A549 (cell line): ENCODE measurements at places on chromosomes 13 and 19.

GRCh38 chr13:51643882-51644281 lies 59.6 kb downstream of the WDFY2 start:
- DNase-seq, result peak; percentile 11

- DNase-seq, result no peak
Observed at GRCh38 chr19:48716562-48717291, 2.8 kb downstream of the MAMSTR start.

- DNase-seq, result no peak
Observed at GRCh38 chr19:27901078-27901477, 1311.9 kb downstream of the UQCRFS1 start.

- DNase-seq, result no peak
Observed at GRCh38 chr13:83666141-83666540, 216.1 kb downstream of the SLITRK1 start.

- no peak for DNase-seq
Observed at GRCh38 chr13:20666948-20667347, 36.6 kb upstream of the IL17D start.

DNA sequence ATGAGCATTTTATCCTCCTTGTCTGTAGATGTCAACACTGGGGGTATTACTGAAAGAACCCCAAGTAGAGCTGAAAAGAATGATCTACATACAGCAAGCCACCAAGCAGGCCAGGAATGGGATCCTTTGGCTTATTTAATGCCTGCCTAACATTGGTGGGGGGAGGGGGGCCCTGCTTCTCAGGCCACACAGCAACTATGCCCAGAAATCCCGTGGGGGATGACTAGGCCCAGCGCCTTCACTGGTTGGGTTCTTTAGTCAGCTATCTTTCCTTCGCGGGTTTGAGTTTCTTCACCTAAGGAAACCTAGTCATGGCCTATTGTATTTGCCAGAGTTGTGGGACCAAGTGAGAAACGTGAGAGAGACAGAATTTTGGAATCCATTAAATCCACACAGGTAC lies 80.5 kb downstream of the CCNA1 start:
- DNase-seq, result no peak

DNA sequence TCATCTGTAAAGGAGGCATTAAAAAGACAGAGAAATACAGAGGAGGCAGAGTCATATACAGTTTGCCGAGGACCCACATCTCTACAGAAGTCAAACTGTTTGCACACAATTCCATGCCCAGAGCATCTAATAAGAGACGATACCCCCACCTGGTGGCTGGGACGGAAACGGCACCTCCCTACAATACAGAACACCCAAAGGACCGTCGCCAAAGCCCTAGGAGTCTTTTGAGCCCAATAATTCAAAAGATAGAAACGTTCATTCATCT lies 703 bp upstream of the PLEKHG2 start:
- DNase-seq, result peak; percentile 98

DNA sequence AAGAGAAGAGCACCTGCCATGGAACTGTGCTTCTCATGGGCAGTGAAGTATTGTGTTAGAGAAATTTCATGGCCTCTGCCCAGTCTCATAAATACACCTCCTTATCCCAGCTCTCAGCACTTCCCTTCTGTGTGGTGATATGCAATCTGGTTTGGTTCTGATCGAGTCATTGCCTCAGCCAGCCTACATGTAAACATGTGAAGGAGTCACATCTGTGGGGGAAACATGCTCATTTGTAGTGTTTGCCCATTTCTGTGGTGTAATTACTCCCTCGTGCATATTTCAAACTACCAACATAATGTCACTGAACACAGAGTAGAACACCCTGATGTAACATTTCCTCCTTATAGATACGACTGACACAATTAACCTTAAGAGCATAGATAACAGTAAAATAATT lies 183.0 kb downstream of the DCT start:
- no peak for DNase-seq

- no peak for DNase-seq
Observed at GRCh38 chr13:20230913-20231838, 943 bp downstream of the GJB6 start.

GRCh38 chr13:105721016-105721415 lies 814.4 kb downstream of the EFNB2 start:
- no peak for DNase-seq

DNA sequence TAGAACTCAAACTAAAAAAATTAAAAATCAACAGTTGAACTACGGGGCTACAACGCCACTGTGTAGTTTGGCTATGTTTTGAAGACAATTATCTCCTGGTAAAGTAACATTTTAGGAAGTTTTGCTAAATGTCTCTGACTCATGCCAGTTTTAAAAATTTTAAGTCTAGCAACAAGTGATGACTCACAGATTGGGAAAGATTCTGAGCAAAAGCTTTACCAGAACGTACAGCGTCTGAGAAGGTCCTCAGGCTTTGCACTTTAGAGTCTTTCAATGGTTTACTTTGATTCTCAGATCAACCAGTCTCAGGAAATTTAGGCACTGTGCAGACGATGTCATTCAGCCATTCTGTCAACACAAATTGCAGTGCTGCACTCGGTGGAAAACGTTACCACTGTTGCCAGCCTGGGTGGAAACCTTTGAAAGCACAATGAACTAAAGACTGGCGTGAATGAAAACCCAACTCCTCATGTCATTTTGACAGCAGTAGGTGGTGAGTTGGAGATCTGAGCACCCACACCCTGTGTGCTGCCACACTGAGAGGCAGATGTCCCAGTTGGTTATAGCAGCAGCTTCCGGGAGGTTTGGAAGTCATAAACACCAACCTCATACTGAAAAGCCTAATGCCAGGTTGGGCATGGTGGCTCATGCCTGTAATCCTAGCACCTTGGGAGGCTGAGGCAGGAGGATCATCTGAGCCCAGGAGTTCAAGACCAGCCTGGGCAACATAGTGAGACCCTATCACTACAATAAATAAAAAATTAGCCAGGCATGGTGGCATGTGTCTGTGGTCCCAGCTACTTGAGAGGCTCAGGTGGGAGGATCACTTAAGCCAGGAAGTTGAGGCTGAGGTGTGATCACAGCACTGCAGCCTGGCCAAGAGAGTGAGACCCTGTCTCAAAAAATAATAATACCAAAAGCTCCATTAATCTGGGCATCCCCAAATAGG lies 6.3 kb upstream of the WTIP start:
- peak; percentile 52 for DNase-seq

GRCh38 chr13:99572921-99573320 lies 71.6 kb downstream of the TM9SF2 start:
- no peak for DNase-seq

- no peak for DNase-seq
Observed at GRCh38 chr19:50854636-50855410, at the start of gene KLK3. KLK3 (plus strand) TSS chr19:50854915; CDS start chr19:50854956, 41 bp downstream.

DNA sequence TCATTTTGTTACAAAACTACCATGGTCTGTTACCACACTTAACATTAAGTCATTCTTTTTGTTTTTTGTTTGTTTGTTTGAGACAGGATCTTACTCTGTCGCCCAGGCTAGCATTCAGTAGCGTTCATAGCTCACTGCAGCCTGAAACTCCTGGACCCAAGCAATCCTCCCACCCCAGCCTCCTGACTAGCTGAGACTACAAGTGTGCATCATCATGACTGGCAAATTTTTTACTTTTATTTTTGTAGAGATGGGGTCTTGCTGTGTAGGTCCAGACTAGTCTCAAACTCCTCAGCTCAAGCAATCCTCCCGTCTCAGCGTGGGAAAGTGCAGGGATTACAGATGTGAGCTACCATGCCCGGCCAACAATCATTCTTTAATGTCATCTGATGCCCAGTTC lies 3.3 kb downstream of the ALDH16A1 start:
- DNase-seq, result peak; percentile 64

DNA sequence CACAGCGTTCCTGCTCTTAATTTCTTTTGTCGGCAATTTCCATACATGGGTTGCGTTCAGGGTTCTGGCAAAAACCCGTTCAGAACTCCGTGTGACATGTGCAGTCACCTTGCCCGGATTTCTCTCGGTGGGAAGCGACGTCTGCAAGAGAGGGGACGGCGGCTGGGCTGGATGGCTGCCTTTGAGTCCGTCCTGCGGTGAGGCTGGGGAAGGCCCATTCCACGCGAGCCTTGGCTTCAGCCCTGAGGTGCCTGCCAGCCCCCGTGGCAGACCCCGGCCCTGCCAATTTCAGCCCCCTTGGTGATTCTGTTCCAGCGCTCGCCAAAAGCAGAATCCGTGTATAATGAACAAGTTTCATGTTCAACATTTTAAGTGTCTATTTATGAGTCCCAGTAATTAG lies 72.6 kb upstream of the TSHZ3 start:
- DNase-seq, result no peak

DNA sequence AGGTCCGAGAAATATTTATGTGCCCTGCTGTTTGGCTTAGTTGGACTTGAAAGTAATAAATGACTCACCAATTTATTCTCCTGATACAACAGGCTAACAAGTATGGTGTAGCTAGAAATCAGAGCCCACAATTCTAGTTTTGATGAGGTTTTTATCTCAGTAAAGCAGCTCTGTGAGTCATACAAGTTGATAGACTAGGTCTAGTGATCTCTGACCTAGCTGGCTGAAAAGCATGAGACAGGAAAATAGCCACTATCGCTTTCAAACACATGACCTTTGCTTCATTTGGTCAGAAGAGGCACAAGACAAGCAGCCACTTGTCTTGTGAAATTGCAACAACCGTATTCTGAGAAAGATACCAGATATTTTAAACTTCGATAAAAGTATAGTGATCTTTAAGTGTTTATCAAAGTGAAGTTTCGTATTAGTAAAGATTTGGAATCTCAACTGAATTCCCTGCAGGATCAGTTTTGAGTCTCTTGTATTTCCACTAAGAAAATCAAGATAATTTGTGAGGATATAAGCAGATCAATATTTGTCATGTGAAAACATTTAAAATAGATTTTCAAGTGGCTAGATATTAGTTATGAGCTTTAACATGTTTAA lies 126.7 kb downstream of the MAB21L1 start:
- DNase-seq, result peak; percentile 22
